ENCODE measurements at places on chromosomes 6 and 20. TPM values are rescaled to one million over a fixed set of nuclear protein-coding genes. Genes with fewer than 3 reads are reported as not detected.

Gene IL17A
- not detected for total RNA-seq

- DNase-seq, result peak; percentile 68
These were observed 151.5 kb upstream of the MLIP start for GRCh38 chr6:53959717-53960116.

- no peak for DNase-seq
These were observed 1.4 kb downstream of the PPP1R3D start for GRCh38 chr20:59938696-59939051.

DNA sequence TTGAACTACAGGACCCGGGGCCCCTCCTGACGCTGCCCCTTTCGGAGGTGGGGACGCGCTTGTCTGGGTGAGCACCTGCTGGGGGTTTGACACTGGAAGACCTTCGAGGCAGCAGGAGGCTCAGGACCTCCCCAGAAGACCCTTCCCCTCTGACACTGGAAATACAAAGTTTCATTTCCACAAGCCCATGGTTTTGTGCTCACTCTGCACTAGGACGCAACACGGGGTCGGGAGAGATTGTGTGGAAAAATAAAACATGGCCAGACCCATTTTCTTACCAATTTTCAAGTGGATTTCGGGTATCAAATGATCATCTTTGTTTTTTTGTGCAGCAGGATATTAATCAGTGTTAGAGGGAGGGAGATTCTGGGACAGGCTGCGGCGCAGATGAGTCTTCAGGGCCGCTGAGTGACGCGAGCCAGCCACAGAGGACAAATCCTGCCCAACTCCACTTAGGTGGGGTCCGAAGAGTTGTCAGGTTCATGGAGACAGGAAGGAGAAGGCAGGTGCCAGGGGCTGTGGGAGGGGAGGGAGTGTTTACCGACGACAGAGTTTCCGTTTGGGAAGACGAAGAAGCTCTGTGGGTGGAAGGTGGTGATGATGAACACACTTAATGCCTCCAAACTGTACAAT lies 160.0 kb upstream of the AFDN start:
- DNase-seq, result no peak

DNA sequence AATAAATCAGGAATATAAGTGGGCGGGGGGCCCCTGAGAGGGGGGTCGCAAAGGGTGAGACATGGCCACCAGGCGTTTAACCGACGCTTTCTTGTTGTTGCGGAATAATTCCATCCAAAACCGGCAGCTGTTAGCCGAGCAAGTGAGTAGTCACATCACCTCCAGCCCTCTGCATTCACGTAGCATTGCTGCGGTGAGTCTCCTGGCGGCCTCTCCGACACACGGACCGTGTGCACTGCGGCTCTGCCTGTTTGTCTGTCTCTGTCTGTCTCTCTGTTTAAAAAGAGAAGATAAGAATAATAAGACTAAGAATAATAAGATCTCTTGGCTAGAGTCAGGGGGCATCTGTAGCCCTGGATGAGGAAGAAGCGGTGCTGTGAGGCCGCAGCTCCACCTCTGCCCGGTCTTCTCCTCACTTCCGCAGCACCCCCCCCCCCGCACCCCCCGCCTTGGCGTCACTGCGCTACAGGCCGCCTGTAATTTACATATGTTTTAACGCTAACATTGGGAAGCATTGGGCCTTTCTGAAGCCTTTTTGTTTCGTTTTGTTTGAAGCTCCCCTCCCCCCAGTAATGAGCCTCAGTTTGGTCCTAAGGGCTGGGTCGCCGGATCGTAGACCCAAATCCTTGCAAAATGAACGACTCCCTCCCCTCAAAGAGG lies 993 bp downstream of the STX16 start:
- peak; percentile 78 for DNase-seq

GRCh38 chr20:8144282-8145245 lies 12.5 kb downstream of the PLCB1 start:
- peak; percentile 92 for DNase-seq

Gene ANKRD66
- total RNA-seq, result not detected

DNA sequence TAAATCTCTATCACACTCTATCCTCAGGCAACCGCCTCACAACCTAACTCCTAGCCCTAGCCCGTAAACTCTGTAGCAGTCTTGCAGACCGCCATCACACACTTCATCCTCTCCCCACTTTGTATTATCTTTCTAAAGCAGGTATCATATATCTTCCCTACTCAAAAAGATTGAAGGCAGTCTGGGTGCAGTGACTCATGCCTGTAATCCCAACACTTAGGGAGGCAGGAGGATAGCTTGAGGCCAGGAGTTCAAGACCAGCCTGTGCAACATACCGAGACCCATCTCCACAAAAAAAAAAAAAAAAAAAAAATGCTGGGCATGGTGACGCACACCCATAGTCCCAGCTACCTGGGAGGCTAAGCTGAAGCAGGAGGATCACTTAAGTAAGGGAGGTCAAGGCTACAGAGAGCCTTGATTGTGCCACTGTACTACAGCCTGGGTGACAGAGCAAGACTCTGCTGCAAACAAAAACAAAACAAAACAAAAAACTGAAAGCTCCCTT lies 22.9 kb downstream of the RANBP9 start:
- DNase-seq, result no peak

- no peak for DNase-seq
These were observed 8.8 kb upstream of the OSTM1 start for GRCh38 chr6:108083349-108083748.

DNA sequence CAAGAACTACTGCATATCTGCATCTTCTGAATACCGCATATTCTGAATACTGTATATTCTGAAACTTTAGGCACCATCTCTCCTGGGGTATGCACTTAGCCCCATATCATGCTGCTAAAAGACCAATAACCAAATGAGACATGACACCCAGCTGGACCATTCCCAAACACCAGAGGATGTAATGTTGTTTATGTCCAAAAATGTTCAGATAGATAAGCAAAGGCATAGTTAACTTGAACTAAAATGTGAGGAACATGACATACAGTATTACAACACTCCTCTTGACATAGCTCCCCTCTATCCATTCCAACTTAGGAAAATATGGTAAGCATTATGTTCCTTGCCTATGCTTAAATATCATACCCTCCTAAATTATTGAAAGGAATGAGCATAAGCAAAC lies 127.3 kb downstream of the TENT5A start:
- DNase-seq, result no peak

GRCh38 chr20:40160097-40160550 lies 528.9 kb downstream of the MAFB start:
- no peak for DNase-seq

- no peak for DNase-seq
These were observed 636 bp downstream of the RTF2 start for GRCh38 chr20:56469077-56469449.

Gene OSER1
- total RNA-seq, result 28.9 TPM

GRCh38 chr6:43275801-43276576 lies 22.1 kb upstream of the SLC22A7 start:
- DNase-seq, result peak; percentile 6

GRCh38 chr6:4999586-4999985 lies 4.3 kb downstream of the RPP40 start:
- DNase-seq, result no peak

DNA sequence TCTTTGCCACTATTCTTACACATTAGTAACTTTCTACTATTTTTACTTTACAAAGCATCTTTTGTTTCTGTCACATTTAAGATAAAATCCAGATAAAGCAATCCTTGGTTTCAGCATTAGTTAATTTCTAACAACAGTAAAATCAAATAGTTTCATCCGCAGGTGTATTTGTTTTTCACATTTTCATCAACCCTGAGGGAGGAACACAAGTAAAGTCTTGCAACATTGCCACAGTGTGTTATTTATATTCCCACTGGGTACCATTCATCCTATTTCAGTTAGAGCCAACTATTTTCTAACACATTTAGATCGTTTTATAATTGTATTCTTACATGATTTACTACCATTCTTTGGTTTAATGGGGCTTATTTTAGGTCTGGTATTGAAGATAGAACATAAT lies 908.7 kb upstream of the CITED2 start:
- DNase-seq, result no peak

Gene ADTRP
- total RNA-seq, result 0.58 TPM

- DNase-seq, result peak; percentile 5
These were observed 33.5 kb downstream of the RPP21 start for GRCh38 chr6:30378290-30378937.

DNA sequence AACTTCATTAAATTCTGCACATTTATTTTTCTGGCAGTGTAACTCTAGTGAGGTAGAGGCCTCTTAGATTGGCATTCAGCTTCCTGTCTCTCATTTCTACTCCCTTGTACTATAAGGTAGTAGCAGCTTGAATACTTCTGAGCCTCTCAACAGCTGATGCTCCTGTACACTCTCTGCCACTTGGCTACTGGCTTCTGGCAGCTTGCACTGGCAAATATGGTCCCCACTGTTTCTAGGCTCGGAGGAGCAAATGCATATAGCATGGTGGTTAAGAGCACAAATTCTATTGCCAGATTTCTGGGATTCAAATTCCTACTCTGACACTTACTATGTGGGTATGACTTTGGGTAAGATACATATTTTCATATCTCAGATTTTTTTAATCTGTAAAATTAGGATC lies 292.8 kb upstream of the ADGRB3 start:
- no peak for DNase-seq

- no peak for DNase-seq
These were observed 37.3 kb downstream of the KCNB1 start for GRCh38 chr20:49445176-49445575.

DNA sequence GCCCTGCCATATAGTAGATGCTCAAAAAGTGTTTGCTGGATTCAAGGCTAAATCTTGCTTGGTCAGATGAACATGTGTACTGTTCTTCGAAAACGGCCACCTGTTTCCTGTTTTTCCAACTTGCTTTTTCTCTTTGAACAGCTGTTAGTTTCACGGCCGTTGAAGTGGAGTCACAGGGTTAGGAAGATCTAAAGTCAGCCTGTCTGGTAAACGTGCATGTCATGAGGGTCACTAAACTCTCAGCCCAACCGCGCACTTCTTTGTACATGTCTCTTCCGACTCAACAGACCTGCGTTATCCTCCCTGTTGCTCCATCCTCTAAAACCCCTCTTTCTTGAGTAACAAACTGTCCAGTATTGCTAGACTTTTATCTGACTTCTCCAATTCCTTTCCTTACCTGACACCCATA lies 93.2 kb upstream of the MAN1A1 start:
- no peak for DNase-seq

DNA sequence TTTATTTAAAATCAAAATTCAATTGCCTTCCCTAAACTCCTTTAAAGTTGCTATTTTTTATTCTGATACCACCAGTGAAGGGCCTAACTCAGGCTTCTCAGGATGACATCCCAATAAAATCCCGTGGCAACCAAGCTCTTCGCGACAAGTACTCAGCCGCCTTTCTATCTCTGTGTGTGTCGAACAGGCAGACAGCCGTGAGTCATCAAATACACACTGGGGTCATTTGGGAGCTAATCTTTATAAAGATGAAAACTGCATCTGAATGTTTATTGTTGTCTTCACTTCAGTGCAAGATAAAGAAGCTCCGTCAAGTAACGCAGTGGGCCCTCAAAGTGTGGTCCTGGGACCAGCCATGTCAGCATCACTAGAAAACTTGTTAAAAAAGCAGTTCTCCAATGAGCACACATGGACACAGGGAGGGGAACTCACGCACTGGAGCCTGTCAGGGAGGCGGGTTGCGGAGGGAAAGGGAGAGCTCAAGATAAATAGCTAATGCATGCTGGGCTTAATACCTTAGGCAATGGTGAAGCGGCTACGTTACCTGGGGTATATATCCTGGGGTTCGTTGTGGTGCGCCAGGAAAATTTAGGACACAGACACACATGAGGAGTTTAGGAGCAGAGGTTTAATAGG lies 119.3 kb downstream of the RNF144B start:
- DNase-seq, result peak; percentile 31

DNA sequence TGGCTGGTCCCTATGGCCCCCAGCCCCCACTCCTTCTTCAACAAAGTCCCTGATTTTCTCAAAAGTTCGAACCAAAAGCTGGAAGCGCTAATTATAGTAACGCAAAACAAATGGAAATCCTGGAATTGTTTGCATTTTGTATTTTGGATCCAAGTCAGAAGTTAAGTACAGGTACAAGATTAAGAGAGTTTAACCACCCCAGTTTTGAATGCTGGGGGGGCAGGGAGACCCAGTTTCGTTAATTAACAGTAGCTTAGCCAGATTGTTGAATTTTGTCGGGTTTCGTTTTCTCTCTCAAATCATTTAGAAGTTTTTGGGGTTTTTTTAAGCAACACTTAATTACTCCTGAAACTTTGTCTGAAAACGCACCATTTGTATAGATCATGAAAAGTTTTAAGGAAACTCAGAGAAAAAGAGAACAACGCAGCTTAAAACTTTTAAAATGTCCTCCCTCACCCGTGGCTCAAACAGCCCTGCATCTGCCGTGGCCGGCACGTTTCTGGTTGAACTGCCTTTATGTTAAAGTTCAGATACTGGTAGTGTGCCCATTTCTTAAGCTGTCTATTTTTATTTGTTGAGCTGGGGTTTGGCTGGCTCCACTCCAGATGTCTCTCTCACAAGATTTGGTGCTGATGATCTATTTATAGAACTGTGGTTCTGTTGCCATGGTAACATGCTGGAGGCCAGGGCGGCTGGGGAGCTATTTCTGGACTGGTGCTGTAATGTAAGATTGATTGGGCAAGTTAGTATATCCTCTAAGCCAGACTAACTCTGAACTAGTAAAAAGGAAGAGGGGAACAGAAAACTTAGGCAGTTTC lies 55.0 kb downstream of the GNAS start:
- DNase-seq, result peak; percentile 98

DNA sequence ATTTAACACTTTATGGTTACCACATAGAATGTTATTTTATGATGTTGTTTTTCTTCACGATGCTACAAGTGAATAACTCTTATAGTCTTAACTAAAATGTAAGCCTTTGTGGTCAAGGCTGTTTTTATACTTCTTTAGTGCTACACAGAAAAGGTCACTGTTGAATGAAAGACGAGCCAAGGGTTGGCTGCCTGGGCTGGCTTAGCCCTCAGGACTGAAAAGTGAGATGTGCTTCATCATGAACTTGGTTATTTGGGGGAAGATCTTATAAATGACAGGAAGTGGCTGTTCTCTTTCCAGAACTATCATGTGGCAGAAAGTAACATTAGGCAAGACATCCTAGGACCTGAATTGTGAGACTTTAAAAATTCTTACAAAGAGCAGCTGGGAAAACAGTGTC lies 404.0 kb downstream of the BTBD3 start:
- no peak for DNase-seq

DNA sequence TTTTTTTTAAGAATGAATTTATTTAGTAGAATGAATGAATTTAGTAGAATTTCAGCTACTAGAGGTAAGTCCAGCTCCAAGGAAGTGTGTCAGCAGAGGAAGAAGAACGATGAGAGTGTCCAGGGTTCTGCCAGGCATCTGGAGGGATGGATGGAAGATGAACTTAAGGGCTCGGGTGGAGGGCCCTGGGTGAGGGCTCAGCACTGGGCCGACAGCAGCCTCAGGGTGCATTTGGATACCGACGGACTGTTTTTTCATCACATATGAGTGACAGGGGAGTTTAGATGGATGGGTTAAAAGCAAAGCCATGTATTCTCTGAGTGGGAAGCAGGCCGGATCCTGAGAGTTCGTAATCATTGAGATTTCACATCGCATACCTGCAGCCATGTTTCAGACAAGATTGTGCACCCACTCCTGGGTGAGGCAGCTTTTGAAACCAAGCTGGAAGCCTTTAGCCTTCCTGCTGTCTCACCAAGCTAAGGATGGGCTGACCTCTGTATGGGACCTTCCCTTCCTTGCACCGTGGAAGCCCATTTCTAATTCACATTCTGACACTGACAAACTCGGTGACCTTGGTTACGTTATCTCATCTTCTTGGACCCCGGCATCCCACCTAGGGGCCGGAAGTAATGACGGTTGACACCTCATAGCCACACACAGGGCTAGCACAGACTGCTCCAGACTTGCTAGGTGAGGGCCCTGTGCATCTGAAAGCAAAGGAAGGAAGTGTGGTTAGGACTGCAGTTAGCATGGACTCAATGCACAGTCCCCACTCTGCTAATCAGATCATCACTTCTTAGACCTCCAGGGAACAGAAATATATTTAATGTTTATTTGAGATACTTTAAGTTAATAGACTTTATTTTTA lies 228.5 kb downstream of the SLC24A3 start:
- no peak for DNase-seq

Gene LY6G6F
- total RNA-seq, result not detected
